Melanocyte of skin (primary cell): ENCODE measurements at places on chromosomes 4 and X. TPM values are rescaled to one million over a fixed set of nuclear protein-coding genes. Genes with fewer than 3 reads are reported as not detected.

Gene VCX
- not detected in 2 replicates for total RNA-seq

Gene NR3C2
- total RNA-seq: 0.93 and 1.3 TPM in 2 replicates

Gene CT47A7
- not detected in 2 replicates for total RNA-seq

Gene KLHL13
- total RNA-seq: 0.69 and 1.1 TPM in 2 replicates

Gene OPN1MW2
- not detected in 2 replicates for total RNA-seq

Gene GAGE12H
- not detected in 2 replicates for total RNA-seq

Gene POU4F2
- not detected in 2 replicates for total RNA-seq

Gene MAGEE1
- 1.4 and 1.7 TPM in 2 replicates for total RNA-seq

Gene GC
- not detected in 2 replicates for total RNA-seq

Gene CNGA1
- not detected in 2 replicates for total RNA-seq

Gene VCX3A
- total RNA-seq: not detected in 2 replicates

Gene SPIN2A
- total RNA-seq: 0.34 and 0.73 TPM in 2 replicates

Gene MAGEH1
- total RNA-seq: 22.6 and 23.1 TPM in 2 replicates

Gene SYP
- 1.8 and 2.1 TPM in 2 replicates for total RNA-seq

Gene PHEX
- 1.1 and 1.7 TPM in 2 replicates for total RNA-seq

Gene TBC1D19
- total RNA-seq: 22.6 and 28.2 TPM in 2 replicates

Gene REELD1
- not detected in 2 replicates for total RNA-seq

Gene PNCK
- 0.33 and 1.2 TPM in 2 replicates for total RNA-seq

Gene F8A2
- not detected in 2 replicates for total RNA-seq

Gene GABRG1
- total RNA-seq: not detected in 2 replicates

Gene CFAP47
- total RNA-seq: not detected in 2 replicates

Gene MFAP3L
- total RNA-seq: 14.8 and 33.8 TPM in 2 replicates

Gene MAGIX
- 2.2 and 3.1 TPM in 2 replicates for total RNA-seq

Gene HTR2C
- total RNA-seq: not detected in 2 replicates

Gene BST1
- 14.1 and 29.8 TPM in 2 replicates for total RNA-seq

Gene COX7B2
- not detected in 2 replicates for total RNA-seq

Gene MAGEE2
- total RNA-seq: not detected in 2 replicates

Gene CXorf38
- total RNA-seq: 17.2 and 21.8 TPM in 2 replicates
